ENCODE measurements at places on chromosomes 12 and 14.

GRCh38 chr12:1681493-1681807 lies 9.4 kb upstream of the ADIPOR2 start:
- no peak for DNase-seq

DNA sequence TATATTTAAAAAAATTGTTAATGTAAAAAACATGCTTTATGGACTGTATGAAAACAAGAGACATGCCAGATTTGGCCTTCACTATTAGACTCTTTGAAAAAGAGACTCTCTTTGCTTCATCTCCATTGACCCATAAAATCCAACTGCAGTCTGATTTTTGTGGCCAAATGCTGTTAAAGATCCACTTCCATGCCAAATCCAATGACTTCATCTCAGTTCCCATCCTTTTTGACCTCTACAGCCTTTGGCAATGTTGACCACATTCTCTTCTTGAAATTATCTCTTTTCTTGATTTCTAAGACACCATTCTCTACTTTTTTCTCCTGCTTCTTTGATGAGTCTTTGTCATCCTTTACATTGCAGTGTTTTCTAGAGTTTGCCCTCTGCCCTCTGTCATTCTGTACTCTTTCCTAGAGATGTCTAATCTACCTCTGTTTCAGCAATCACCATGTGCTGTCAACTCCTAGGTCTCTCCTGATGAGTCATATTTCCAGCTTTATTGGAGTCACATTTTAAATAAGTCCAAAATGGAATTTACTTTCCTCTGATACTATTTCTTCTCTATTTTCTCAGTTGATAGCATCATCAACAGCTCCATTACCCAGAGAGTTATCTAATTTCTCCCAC lies 2.4 kb downstream of the TMPRSS12 start:
- no peak for DNase-seq

DNA sequence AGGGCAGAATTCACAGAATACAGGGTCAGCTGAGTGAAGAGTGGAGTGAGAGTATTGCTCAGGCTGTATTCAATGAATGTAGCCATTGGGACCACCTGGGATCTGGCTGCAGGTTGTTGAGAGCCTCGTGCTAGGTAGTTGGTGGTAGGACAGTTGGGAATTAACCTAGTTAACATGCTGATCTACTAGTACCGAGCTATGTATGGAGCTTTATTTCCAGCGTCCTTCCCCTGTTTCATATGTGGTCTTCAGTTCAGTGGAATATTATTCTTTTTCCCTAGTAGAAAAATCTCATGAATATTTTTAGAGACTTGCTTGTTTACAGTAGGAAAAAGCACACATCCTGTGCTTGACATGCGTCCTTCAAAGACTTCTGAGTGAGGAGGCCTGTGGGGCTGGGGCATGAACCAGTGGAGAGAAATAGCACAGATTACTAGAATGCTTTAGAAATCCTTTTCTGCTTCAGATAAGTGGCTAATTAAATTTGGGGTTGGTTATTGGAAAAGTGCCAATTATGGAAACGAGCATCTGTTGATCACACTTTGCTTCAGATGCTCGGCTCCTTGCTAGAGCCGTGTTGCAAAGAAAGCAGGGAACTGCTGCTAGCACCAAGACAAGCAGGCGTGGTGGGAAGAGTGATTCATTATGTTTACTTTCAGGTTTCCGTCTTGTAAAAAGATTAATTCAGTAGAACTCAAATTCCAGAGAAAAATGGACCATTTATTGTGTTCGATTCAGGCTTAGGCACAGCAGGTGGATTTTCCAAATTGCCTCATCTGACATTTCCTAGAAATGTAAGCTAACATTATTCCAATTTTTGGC lies 53.6 kb downstream of the ARF6 start:
- no peak for DNase-seq

DNA sequence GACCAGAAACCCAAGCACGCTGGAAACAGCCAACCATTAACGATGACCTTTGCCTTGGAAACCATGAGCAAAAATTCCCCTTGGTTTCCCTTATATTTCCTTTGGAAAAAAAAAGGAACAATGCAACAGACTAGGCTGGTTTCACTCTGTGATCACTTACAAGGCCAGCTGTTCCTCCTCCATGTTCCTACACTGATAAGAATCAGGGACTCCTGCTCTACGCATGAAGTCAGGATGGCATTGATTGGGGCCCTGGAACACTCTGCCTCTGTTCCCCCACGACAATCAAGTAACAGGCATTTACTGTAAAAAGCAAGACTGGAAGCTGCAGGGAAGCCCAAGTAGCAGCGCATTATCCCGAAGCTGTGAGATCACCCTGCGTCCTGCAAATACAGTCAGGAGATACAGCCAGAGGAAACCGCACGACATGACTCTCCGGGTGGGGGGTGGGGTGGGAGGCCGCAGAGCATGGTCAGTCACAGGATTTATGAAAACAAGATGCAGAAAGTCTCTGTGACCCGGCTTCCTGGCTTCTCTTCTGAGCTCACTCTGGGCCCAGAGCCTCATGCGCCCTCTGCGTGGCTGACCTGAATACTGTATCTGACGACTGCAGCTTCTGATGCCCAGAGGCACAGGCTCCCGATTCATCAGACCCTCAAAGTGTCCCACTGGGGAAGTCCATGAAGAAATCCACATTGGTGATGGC lies 31.1 kb downstream of the SSH1 start:
- no peak for DNase-seq

- DNase-seq: no peak
Measured at GRCh38 chr14:95256002-95256775, 63.5 kb downstream of the CLMN start.

DNA sequence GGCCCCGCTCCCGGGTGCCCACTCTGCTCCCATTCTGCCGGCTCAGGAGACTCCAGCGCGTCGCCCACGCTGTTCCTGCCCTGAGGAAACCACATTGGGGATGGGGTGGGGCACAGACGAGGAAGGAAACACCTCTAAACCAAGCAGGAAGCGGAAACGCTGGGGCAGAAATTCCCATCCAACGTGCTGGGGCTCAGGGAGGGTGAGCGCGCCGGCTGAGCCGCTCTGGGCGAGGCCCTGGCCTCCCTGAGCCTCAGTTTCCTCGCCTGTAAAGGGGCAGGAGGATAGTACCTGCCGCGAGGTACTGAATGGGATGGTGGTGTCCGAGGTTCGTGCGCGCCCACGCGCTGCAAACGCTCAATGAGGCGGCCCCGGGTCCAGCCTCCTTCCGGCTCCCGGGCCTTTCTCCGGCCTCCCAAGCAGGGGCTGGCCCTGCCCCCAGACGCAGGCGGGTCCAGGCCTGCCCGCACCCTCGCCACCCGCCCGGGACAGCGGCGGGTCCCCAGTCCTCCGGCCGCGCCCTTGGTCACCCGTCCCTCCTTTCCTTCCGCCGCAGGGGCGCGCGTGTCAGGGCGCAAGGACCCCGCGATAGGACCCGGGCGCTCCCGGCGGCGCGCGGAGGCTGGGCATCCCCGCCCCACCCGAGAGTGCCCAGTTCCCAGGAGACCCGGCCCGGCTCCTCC lies 673 bp downstream of the BEGAIN start:
- DNase-seq: no peak

GRCh38 chr14:69753860-69754259 lies 13.1 kb upstream of the SRSF5 start:
- no peak for DNase-seq

DNA sequence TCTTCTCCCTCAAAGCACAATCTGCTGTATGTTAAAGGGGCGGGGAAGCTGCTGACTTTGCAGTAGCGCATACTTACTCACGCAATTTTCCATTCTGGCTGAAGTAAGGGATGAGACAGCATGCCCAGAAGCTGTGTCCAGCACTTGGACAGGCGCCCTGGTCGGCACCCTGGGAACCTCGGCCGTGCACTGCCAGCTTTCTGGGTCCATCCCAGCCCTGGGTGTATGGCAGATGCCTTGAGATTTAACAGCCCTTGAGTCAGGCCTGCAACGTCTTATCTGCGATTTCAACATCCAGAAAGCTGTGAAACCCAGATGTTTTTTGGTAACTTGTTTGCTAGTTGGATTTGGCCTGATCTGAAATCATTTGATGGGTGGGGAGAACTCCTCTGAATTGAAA lies 16.1 kb downstream of the EML1 start:
- DNase-seq: no peak

DNA sequence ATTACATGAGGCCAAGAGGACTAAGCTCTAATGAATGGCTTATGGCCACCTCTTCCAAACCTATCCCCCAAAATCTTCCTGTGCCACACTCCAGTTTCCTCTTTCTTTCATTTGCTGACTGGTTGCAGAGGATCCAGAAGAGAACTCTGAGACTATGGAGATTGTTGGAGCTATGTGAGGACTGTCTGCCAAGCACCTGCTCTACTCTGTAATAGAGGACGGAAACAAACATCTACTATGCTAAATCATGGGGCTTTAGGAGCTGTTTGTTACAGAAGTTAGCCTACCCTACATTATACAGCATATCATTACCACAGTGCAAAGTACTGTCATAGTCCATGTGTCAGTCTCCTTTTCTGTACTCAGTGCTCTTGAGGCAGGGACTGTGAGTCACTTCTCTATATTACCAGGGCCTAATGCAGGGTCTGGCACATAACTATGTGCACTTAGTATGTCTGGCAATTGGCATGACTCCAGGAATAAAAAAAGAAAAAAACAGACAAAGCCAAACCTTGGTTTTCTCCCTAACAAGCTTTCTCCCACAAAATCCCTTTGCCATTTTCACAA lies 95.1 kb downstream of the RPAP3 start:
- DNase-seq: no peak

GRCh38 chr12:115667116-115667515 lies 610.4 kb downstream of the MED13L start:
- DNase-seq: no peak

GRCh38 chr14:72863216-72864006 lies 30.5 kb downstream of the DPF3 start:
- no peak for DNase-seq

DNA sequence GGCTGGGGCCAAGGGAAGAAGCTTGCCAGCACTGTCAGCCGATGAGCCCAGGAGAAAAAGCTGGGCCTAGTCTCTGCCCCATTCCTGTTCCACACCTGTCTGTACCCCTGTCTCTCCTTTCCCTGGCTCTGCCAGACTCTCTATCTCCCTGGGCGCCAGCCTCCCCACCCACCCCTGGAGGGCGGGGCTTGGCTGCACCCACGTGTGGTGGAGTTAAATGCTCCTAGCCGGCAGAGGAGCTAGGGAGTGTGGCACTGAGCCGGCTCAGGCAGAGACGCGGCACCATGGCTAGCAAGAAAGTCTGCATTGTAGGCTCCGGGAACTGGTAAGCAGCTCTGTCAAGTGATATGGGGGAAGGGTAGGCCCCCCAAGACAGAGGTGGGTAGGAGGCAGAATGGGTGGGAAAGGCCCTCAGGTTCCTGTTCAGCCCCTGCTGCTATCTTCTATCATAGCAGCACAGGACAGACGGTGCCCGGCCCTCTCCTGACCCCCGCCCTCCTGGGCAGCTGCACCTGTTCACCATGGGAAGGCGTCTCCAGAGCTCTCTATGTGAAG lies at the start of gene GPD1:
Gene GPD1, plus strand, starts transcription at position 242 of the 555 bp plus-strand sequence. Its CDS starts 43 bp downstream, at position 285.
- DNase-seq: no peak

DNA sequence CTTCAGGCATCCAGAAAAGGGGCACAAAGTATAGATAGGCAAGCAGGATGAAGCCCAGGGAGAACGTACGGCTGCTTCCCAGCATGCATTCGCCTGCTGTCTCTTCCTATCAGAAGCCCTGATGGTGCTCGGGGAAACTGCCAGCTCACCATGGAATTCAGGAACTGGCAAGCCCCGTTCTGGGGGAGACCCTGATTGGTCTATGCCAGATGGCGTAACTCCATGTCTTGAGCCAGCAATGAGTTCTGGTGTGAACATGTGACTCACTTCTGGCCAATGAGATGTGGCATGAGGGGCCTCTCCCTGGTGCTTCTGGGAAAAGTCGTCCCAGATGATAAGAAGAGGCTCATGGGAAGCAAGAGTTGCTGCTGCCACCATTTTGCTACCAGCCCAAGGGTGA lies 270.8 kb downstream of the BCL11B start:
- no peak for DNase-seq

- DNase-seq: peak; percentile 14
Measured at GRCh38 chr14:54730156-54730961, 163.4 kb downstream of the SAMD4A start.

DNA sequence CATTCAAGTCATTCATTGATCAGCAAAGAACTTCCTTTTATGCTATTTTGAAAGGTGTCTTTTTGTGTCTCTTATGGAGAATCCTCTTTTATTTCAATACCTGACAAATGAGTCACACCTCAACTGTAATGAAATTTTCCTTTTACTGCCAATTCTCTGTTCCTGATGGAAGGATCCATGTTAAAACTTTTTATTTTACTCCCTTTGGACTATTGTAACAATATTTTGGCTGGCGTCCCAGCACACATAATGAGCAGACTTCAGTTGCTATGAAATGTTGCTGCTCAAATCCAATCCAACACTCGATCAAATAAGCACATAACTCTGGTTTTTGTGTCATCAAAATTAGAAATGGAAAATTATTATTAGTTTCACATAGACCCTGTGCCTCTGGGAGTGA lies 21.9 kb upstream of the SLC15A5 start:
- no peak for DNase-seq

DNA sequence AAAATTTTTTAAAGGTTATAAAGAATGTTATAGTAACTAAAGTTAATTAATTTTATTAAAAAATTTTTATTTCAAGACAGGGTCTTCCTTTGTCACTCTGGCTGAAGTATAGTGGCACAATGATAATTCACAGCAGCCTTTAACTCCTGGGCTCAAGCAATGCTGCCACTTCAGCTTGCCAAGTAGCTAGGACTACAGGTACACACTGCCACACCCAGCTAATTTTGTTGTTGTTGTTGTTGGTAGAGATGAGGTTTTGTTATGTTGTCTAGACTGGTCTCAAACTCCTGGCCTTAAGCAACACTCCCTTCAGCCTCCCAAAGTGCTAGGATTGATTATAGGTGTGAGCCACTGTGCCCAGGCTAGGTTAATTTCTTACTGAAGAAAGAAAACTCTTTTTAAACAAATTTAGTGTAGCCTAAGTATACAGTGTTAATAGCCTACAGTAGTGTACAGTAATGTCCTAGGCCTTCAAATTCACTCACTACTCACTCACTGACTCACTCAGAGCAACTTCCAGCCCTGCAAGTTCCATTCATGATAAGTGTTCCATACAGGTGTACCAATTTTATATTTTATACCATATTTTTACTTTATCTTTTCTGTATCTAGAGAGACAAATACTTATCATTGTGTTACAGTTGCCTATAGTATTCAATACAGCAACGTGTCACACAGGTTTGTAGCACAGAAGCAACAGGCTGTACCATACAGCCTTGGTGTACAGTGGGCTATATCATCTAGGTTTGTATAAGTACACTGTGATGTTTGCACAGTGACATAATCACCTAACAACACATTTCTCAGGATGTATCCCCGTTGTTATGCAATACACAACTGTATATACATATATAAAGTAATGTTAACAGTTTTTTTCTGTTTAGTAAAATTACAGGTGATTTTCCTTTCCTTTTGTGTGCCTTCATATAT lies 24.7 kb upstream of the DNAAF2 start:
- no peak for DNase-seq

GRCh38 chr14:55097881-55098560 lies 31.0 kb upstream of the LGALS3 start:
- peak; percentile 39 for DNase-seq

All from stimulated activated effector memory CD8-positive, alpha-beta T cell treated with anti-CD3 and anti-CD28 coated beads, Interleukin-12 subunit alpha, Interleukin-12 subunit beta, amount 100 ng/mL, for 72 hours (primary cell).